ENCODE measurements at places on chromosomes 5 and 9. TPM values are rescaled to one million over a fixed set of nuclear protein-coding genes. Genes with fewer than 3 reads are reported as not detected.

MCC gene
- total RNA-seq = 92.7 TPM

ZNF474 gene
- total RNA-seq = not detected

C9 gene
- under 0.01 TPM for total RNA-seq

HACD4 gene
- 7.3 TPM for total RNA-seq

POLK gene
- total RNA-seq = 53.1 TPM

LCN10 gene
- not detected for total RNA-seq

IFNK gene
- not detected for total RNA-seq

SLC34A1 gene
- 0.15 TPM for total RNA-seq

CDKN2B gene
- total RNA-seq = 16.4 TPM

PTGS1 gene
- total RNA-seq = under 0.01 TPM

IPPK gene
- total RNA-seq = 12.2 TPM
